ENCODE measurements at places on chromosomes 6 and 20.

- DNase-seq, result no peak
Observed at GRCh38 chr20:14716351-14716801, 379.0 kb upstream of the FLRT3 start.

- DNase-seq, result no peak
Observed at GRCh38 chr6:111795558-111795957, 77.7 kb downstream of the FYN start.

GRCh38 chr6:14075095-14075503, 42.5 kb upstream of the CD83 start:
- no peak for DNase-seq

DNA sequence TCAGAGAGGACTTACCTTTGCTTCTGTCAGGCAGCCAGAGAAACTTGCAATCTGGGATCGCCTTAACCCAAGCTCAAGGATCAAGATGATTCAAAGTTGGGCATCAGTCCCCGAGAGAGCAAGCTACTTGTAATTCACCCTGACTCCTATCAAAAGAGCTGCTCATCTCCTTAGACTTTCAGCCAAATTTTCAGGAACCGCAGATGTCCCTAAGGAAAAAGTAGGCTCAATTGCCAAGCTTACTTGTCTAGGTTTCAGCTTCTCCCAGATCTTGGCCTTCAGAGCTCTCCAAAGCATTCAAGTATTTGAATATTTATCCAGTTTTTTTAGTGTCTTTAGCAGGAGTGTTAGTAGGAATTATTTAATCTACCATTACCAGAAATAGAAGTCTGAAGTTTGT, 434.1 kb upstream of the MMS22L start:
- DNase-seq, result no peak

GRCh38 chr6:34031625-34032383, 114.1 kb downstream of the GRM4 start:
- DNase-seq, result no peak
